Immature natural killer cell (primary cell): ENCODE measurements at places on chromosomes 1 and 21. TPM values are rescaled to one million over a fixed set of nuclear protein-coding genes. Genes with fewer than 3 reads are reported as not detected.
A peak's percentile ranks its signal among the peaks of the same experiment; 100 is the strongest.

Gene SLAMF8
- 17.1 TPM for polyA plus RNA-seq

Gene APCS
- polyA plus RNA-seq, result not detected

Gene LRRIQ3
- polyA plus RNA-seq, result 1.0 TPM

Gene SPRR2E
- polyA plus RNA-seq, result not detected

Gene LCE3D
- polyA plus RNA-seq, result not detected

GRCh38 chr21:38171723-38172344 lies 85.0 kb upstream of the KCNJ15 start:
- no peak for DNase-seq

DNA sequence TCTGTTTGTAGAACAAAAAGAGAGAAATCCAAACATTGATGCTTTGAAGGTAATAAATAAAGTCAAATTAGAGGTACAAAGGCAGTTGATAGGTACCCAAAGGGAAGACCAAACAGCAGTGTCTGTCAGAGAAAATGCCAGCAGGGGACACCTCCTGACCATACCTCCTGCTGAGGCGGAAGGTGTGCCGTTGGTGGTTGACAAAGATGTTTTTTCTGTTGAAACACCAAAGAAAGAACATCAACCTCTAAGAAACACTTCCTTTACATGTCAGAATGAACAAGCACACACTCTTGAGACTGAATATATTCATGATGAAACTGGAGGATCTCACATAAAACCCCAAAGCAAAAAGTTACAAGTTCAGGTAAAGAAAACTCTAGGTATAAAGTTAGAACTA lies 128.3 kb downstream of the MACF1 start:
- DNase-seq, result no peak

- DNase-seq, result no peak
Measured at GRCh38 chr1:77416692-77417450, 135.1 kb downstream of the AK5 start.

- DNase-seq, result no peak
Measured at GRCh38 chr1:206456577-206457370, 13.5 kb upstream of the IKBKE start.

DNA sequence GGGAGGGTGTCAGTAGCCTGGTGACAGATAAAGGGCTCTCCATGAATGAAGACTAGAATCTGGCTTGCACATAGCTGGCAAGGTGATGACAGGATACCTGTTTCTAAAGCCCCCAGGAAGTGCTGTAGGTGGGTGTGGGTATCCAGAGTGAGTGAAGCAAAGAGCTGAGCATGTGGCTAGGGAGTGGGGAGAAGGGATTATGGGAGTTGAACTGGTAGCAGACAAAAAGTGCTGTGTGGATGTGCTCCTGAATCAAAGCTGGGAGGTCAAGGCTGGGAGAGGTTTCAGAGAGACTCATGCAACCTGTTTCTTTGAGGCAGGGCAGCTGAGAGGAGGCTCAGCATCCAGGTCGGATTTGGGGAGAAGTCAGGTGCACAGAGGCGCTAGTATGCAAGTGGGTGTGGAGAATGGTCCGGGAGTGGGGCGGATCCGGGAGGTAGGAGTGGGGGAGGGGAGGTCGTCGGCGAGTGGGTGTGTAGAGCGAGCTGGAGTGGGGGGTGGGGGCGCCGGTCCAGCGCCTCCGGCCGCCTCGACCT lies 600 bp downstream of the ASTN1 start:
- DNase-seq, result no peak

DNA sequence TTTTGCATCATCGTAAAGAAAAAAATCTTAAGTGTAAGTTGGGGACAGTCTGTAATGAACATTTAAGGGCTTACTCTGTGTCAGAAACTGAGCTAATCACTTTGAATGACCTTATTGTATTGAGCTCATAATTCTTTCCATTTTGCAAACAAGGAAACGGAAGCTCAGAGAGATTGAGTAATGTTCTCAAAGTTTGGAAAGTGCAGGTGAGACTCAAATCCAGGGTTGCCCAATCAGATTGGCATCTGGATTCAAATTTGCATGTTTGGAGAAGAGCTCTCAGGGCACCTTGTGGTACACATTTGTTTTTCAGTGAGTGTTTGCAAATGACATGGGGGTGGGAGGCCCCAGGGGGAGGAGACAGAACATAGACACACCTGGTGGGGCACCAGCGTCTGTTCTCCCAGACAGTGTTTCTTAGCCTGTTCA lies 8.0 kb downstream of the ALPL start:
- no peak for DNase-seq

GRCh38 chr1:195195423-195196057 lies 1412.7 kb downstream of the KCNT2 start:
- DNase-seq, result no peak

DNA sequence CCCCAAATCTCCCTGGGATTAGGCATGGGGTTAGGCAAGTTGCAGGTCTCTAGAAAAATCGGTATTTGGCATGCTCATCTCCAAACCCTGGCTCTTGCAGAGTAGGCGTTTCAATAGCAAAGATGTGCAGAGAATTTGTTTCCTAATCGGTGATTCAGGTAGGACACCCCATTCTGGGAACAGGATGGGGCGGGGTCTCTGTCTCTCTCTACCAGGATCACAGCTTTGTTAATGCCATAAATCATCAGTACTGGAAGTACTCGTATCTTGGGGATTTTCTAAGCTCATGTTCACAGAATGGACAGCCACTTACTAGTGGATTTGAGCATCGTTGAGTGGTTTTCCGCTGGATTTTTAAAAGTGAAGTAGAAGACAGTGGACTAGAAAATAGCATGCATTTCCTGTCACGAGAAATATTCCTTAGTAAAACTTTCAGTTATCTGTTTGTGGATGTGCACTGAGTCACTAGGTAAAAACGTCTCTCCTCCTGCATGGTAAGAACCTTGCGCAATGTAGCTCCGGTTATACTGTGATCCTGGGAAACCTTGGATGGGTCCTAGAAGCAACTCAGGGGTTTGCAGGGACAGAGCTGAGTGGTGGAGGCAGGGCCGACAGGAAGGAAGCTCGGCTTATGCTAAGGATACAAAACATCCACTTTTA lies 5.1 kb downstream of the TMEM51 start:
- no peak for DNase-seq

- no peak for DNase-seq
Measured at GRCh38 chr1:4546911-4547310, 107.5 kb upstream of the AJAP1 start.

- no peak for DNase-seq
Measured at GRCh38 chr1:58156124-58156468, 390.4 kb downstream of the OMA1 start.

DNA sequence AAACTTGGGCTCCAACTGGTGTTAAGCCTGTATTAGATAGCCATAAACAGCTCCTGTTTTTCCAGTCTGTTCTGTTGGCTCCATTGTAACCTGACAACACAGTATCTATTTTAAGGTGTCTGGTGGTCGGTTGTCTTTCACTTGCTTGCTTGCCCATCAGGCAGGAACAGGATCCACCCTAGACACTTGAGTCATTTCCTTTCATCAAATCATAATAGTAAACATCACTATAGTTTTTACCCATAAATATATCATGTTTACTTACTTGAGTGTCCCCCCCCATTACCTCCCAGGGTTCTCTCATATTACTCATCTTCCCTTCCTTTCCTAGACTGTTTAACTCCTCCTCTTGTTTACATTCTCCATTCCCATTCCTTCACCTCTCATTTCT lies 2.9 kb downstream of the DDI2 start:
- DNase-seq, result peak; percentile 34

DNA sequence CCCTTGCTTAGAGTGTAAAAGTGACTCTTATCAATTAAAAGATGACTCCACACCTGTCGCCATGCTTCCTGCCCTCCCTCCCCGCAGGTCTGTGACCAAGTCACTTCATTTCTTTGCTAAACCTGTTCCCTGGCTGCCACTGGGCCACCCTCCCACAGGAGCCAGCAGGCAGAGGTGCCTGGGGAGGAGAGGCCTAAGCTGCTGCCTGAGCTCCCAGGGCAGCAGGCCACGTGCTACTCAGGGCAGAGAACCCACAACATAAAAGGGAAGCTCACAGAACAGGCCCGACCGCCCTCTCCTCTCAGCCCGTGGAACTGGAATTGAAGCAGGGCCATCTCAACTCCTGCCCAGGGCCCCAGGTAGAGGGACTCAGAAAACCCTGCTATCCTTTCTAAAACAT lies 4.9 kb downstream of the C1orf198 start:
- DNase-seq, result no peak

DNA sequence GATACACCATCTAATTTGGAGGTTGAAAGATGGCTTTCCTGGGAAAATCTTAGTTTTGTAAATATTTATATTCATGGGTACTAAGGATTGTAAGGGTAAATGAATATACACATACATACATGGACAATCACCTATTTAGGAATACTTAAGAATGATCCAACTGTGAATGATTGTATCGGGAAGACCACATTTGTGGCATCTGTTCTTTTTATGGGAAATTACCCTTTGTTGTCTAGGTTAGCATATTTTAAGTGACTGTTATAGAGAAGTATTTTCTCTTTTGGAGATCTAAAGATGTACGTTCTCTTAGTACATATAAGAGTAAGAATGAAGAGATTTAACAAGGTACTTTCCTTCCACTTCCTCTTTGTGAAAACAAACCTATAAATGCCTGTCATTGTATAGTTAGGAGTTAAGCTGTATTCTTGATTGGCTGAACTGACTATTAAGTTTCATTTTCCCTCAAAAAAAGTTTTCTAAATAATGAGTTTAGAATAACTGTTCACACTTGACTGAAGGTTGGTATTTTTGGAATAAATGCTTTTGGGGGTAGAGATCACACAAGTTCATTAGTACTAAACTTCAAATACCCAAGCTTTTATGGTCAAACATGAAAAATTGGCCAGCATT lies 26.7 kb downstream of the SNX7 start:
- no peak for DNase-seq

GRCh38 chr1:98049370-98050135 lies 128.7 kb upstream of the DPYD start:
- DNase-seq, result no peak
